ENCODE measurements at places on chromosomes 4 and X. TPM values are rescaled to one million over a fixed set of nuclear protein-coding genes. Genes with fewer than 3 reads are reported as not detected.
A peak's percentile ranks its signal among the peaks of the same experiment; 100 is the strongest.

Gene ARHGAP36
- not detected for total RNA-seq

Gene NLGN3
- total RNA-seq = 5.0 TPM

Gene TAF7L
- total RNA-seq = not detected

Gene TMPRSS11B
- total RNA-seq = not detected

Gene ASB12
- not detected for total RNA-seq

Gene NIPAL1
- 1.3 TPM for total RNA-seq

Gene GJB1
- not detected for total RNA-seq

Gene IGSF1
- not detected for total RNA-seq

Gene AP1AR
- total RNA-seq = 3.8 TPM

Gene VMA21
- 19.3 TPM for total RNA-seq

GRCh38 chr4:145014365-145014764 is 83.6 kb downstream of the ANAPC10 start:
- no peak for DNase-seq

GRCh38 chr4:17817027-17817426 is 6.2 kb downstream of the NCAPG start:
- no peak for DNase-seq

DNA sequence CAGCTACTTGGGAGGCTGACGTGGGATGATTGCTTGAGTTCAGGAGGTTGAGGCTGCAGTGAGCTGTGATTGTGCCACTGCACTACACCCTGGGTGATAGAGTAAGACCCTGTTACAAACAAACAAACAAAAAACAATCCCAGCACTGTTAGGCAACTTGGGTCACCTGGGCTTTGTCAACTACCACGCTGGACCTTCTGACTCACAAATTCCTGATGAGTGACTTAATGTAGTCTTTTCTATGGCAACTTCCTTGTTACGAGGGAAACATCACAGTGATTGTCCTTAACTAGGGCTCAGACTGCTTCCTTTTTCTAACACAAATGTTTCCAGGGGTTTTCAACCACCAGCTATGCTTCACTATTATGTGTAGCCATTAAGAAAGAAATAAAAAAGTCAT is 128.8 kb upstream of the GPC4 start:
- no peak for DNase-seq

DNA sequence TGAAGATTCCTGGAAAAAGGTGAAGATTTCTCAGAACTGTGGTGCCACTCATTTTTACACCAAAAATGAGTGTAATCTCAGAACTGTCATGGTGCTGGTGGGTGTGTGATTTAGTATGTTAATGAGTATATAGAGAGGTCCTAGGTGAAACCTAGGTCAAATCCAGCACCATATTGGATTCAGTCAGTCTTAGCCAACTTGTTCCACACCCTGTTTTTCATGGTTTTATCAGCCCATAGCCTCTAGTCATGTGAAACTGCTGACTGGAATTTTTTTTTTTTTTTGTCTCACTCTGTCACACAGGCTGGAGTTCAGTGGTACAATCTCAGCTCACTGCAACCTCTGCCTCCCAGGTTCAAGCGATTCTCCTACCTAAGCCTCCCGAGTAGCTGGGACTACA is 58.0 kb downstream of the LAS1L start:
- DNase-seq = no peak

DNA sequence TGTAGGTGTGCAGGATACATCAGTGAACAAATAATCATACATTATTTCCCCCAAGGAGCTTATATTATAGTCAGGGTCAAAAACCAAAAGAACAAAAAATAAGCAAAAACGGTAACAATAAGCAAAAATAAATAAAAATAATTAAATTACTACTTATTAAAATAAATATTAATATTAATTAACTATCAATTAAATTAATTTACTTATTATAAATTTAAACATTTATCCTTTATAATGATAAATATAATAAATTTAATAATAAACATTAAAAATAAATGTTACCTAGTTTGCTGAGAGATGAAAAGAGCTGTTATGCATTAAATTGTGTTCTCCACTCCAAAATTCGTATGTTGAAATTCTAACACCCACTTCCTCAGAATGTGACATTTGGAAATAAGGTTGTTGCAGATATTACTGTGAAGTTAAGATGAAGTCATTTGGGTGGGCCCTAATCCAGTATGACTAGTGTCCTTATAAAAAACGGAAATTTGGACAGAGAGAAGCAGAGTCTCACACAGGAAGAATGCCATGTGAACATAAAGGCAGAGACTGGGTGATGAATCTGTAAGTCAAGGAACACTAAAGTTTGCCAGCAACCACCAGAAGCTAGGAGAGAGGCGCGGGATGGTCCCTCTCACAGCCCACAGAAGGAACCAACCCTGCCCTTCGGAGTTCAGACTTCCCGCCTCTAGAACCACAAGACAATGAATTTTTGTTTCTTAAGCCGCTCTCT is 67.2 kb upstream of the IBSP start:
- DNase-seq = no peak

GRCh38 chr4:127698789-127699200 is 31.4 kb upstream of the SLC25A31 start:
- DNase-seq = peak; percentile 1

GRCh38 chr4:21656832-21657231 is 291.7 kb downstream of the KCNIP4 start:
- no peak for DNase-seq

DNA sequence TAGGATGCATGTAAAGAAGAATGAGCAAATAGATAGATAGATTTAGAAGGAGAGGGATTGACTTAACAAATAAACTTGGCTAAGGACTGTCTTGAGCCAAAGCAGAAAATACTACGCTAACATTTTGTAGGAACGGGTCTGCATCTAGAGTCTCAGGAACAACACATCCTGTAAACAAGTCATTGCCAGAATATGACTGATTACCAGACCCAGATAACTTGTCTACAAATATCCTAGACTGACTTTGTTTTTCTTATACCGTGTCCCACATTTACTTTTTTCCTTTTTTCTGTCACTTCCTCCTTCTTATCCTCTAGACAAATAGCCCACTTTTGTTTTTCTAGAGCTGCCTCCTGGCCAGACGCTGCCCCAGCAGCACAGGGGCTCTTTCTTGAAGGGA is 393.6 kb downstream of the PDGFC start:
- DNase-seq = no peak

DNA sequence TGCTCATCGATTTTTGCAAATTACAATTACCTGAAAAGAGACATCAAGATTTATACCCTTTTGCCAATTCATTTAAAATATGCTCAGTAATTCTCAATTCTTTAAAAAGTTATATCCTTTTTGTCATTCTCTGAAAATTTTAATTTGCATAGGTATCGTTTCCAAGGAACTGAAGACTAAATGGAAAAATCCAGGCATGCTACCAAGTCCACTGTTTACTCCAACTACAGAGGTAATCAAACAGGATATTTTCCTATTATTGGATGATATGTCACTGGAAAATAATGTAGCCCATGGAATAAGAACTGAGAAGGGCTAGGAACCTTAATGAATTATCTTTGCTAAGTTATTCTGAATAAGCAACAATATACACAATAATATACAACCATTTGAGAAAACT is 132.7 kb downstream of the THOC2 start:
- no peak for DNase-seq

- DNase-seq = no peak
Measured at GRCh38 chr4:16775411-16776154, 122.9 kb downstream of the LDB2 start.

- no peak for DNase-seq
Measured at GRCh38 chr4:139845453-139846093, 180.0 kb downstream of the MGST2 start.

DNA sequence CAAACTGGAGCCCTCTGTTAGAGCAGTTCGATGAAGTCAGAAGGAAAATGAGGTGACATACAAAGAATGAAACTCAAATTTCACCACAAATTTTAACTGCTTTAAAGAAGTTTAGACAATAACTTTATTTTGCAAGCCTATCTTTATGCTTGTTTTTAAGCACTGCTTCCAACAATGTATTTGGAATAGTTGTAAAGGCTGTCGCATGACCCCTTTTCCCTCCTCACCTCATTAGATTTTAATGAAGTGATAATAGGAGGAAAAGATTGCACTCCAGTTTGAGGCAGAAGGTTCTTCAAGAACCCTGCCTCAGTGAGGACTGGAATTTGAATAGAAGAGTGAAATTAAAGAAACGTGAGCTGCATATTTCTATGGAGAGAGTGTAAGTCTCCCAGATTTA is 386.1 kb upstream of the NR3C2 start:
- DNase-seq = no peak

DNA sequence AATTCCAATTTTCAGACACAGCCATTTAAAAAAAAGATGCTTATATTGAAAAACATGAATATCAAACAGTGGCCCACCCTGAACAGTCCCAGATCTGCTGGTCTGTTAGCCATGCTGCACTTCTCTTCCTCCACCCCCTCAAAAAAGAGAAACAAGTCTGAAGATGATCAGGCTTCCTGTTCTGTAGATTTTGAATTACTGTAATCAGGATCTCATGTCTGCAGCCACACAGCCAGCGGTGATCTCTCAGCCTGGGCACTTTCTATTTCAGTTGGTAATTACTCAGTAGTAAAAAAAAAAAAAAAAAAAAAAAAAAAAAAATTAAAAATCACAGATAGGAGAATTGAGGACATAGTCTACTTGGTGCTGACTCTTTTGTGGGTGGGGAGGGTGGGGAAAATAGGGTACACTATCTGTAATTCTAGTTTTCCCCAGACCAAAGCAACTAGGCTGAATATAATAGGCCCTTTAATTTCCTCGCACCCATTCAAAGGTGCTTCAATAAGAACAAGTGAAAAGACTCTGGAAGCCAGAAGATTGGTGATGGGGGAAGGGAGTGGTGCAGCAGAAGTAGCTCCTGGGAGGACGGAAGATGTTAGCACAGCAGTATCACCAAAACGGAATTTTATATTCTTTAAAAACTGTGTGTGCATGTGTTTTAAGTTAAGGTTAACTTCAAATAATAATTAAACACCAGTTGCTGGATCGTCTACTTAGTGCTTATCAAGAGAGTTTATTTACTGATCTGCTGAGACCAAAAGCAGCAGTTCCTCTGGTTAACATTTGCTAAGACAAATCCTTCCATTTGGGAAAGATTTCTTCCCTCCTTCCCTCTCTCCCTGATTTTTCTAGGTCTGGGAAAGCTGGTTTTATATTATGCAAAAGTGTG is 47.0 kb downstream of the SPRY1 start:
- no peak for DNase-seq

GRCh38 chrX:148960060-148960459 is 459.6 kb downstream of the AFF2 start:
- no peak for DNase-seq

GRCh38 chr4:99264927-99265326 is 25.9 kb downstream of the ADH1A start:
- DNase-seq = no peak

DNA sequence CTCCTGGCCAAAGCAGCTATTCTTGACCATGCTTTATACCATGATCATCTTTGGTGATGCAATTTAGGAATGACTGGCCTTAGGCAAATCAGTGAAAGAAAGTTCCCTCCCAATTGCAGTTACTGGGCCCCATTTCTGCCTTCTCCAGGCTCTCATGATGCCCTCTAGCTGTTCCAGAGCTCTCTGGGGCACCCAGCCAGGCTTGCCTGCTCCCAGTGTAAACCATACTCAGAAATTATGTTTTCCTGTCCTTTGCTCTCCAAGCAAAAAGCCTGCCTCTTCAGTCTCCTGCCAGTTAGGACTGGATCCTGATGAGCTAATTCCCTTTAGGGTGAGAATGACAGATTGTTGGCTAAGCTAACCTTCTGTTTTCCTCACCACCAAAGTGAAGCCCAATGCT is 85.3 kb upstream of the RBPJ start:
- no peak for DNase-seq

DNA sequence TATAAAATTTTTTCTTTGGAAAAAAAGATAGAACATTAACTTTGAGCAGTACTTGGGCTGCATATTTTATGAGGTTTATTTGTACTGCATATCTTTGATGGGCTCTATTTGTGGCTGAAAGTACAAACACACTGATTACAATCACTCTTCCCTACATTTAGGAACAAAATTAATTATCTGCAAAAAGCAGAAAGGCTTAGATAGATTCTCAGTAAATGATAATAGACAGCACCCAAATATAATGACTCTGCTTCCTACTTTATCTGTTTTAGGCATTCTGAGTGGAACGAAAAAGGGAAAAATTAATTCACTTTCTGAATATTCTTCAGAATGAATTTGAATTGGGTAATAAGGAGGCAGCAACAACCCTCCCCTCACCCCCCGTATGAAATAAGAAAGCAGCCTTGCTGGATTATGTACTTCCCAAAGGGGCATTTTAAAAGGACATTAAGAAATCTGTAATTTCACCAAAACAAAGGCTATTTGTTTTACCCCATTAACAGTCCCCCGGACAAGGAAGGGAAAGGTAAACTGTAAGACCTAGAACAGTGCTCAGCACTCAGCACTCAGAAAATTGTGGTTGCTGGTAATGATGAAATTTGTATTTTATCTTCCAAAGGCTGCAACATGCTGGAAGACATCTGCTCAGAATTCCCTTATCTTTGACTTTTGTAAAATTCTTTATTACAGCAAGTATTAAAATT is 242.6 kb downstream of the GPC3 start:
- no peak for DNase-seq

- DNase-seq = no peak
Measured at GRCh38 chr4:125369098-125369497, 54.3 kb downstream of the FAT4 start.

DNA sequence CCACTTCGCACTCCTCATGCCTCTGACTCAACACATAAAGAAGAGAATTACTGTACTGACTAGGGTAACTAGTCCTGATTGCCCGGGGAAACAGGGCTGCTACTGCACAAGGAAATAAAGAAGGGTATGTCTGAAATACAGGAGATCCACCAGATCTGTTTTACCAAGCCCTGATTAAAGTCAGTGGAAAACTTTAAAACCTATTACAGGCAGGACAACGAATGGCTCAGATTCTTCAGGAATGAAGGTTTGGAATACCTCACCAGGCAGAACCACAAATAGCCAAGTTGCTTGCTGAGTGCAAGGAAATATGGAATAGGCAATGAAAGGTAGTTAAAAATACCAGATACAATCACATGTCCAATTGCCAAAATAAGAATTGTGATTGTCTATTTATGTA is 17.3 kb downstream of the LAMTOR3 start:
- no peak for DNase-seq

DNA sequence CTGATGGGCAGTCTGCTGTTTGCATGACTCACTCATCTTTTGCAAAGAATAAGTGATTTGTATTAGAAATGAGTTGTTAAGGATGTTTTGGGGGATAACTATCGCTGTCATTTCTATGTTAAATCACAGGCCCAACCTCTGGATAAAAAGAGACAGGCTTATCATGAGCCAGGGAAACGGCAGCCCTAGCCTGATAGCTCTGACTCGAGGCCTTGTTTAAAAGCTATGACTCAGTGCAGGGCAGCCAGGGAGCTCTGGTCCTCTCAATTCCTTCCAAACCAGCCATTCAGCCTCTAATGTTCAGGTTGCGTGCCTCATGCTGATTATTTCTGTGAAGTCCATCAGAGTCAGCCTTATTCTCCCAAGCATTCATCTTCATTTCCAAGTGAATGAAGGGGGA is 305.9 kb upstream of the HAND2 start:
- no peak for DNase-seq

DNA sequence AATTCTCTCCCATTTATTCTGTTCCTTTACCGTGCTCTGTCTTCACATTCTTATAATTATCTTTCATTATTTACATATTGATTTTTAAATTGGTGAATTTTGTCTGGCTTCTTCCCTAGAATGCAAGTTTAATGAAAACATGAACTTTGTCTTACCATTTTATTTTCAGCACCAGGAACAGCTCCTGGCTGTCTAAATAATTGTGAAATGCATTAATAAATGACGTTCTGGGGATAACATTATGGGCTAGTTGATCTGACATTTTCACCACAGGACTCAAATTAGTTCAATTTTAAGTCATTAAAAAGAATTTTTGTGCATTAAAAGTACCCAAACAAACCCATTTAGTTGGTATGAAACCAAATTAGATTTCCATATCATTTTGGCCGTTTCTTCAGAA is 97.5 kb downstream of the KCTD8 start:
- DNase-seq = no peak

Measured in CD8-positive, alpha-beta T cell (primary cell).